B cell (primary cell): ENCODE measurements at places on chromosomes 5 and 9.

DNA sequence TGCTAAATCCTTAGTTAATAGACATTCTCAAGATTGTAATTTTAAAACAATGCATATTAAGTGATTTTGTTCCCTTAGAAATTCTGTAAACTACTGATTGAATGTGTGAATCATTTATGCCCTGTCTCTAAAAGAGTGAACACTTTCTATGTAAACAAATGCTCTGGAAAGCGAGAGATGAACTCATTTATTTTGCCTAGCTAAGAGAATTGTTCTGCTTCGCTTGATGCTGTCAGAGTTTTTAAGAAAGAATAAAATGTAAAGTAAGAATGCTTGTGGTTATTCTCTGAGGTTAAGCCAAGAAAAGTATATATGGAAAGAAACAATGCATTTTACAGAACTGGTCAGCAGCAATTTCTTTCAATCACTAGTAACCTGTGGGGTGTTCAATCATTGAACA lies 347.4 kb upstream of the NUDT12 start:
- DNase-seq, result no peak

- DNase-seq, result no peak
Observed at GRCh38 chr5:129770024-129770820, 22.3 kb downstream of the MINAR2 start.

GRCh38 chr9:68547417-68547816 lies 6.7 kb upstream of the TMEM252 start:
- peak; percentile 32 for DNase-seq

GRCh38 chr9:88710449-88710848 lies 175.5 kb downstream of the NXNL2 start:
- DNase-seq, result no peak

DNA sequence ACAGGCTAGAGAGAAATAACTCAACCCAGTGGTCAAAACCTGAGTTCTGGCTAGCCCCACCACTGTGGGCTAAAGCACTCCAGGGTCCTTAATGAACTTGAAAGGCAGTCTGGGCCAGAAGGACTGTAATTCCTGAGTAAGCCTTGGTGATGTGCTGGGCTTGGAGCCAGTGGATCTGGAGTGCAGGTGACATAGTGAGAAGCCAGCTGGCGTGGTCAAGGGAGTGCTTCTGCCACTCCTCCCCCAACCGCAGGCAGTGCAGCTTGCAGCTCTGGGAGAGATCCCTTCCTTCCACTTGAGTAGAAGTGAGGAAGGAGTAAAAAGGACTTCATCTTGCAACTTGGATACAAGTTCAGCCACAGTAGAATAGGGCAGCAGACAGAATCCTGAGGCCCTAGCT lies 424.0 kb downstream of the CDH18 start:
- no peak for DNase-seq

- peak; percentile 70 for DNase-seq
Observed at GRCh38 chr9:127979333-127980059, 1.3 kb downstream of the EEIG1 start.

GRCh38 chr5:1570975-1571374 lies 47.2 kb upstream of the LPCAT1 start:
- no peak for DNase-seq

DNA sequence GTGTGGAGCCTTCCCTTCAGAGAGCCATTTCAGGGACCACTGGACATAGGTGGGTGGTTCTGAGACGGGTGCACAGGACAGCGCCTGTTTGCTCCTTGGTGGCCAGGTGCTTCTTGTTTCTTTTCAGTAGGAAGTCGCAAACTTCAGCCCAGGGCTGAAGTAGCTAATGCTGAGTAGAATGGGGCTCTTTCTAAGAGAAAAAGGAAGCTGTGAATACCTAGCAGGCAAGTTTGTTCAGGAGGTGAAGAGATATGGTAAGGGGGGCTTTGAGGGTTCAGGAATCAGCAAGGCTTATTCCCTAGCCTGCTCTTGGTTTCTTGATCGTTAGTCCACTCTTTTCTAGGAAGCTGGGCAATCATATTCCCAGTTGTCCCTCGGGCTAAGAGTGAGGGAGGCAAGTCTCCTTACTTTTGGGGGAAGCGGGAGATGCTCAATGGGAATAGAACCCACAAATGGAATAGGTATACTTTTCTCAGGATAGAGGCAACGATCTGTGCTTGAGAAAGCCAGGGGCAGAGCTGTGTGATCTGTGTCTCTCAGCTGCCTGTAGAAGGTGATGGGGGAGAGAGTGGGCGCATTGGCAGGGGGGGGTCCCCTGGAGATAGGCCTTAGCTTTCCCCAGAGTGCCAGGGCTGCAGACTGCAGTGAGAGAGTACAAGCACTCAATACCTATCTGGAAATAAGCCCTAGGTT lies 1.9 kb upstream of the PURA start:
- peak; percentile 54 for DNase-seq

DNA sequence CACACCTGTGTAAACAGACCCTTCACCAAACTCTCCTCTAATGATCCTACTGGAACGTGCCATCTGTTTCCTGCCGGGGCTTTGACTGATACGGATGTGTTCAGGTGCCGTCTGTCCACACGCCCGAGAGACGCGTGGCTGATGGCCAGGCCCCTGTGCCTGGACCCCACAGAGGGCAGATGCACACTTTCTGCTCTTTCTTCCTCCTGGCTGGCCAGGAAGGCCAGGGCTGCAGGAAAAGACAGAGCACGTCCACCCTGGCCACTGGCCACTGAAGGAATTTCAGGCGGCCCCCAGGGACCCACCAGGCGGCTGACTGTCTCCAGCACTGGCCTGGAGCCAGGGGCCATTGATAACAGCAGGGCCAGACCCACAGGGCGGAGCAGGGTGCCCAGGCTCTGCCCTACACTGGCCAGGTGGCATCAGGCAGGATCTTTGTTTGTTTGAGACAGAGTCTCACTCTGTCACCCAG lies 3.6 kb upstream of the ENG start:
- DNase-seq, result no peak

DNA sequence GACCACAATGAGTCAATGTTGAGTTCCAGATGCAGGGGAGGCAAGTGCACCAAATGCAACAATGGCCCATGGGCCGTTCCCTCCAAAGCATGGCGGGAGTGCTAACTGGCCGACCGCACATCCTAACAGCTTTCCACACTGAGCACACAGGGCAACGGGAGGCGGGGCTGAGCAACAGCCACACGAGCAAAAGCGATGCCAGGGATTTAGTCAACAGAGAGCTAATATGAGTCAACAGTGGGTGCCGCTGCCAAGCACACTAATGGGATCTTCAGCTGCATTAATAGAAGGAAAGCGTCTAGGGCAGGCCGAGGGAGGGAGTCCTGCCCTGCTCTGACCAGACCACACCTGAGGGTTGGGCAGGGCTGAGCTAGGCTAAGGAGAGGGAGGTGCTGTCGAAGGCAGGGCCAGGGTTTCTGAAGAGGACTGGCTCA lies 4.6 kb downstream of the EPB41L4B start:
- DNase-seq, result no peak

DNA sequence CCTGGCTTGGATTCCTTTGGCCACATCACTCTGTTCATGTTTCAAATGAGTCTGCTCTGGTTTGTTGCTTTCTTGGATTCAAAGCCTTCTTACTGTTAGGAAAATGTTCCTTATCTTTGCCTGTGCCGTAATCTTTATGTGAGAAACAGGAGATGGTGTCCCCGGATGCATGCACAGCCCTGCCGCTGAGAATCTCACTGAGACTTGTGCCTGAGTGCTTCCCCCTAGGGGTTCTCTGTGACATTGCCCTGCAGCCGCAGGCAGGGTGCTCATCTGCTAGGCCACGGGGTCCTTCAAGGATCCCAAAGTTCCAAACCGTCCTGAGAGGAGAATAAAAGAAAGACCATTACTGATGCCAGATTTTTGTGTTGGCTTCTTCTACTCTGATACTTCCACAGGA lies 81.4 kb upstream of the ANKRD55 start:
- no peak for DNase-seq

DNA sequence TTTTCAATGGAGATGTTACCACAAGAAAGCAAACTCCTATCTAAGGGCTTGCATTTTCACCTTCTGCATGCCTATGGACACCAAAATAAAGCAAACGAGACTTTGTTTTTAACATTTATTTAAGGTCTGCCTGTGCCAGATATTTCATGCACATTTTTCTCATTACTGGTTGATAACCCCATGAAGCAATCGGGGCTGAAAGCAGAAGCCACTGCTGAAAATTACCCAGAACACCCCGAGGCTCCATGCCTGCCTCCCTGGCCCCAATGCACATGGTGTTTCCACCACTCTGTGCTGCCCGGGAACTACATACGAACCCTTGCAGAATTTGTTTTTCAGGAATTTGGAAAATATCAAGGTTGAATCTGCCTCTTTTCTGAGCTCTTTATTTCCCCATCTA lies 240.1 kb downstream of the NR2F1-AS1 start:
- no peak for DNase-seq

- DNase-seq, result no peak
Observed at GRCh38 chr9:109624896-109625295, 126.8 kb upstream of the PTPN3 start.

DNA sequence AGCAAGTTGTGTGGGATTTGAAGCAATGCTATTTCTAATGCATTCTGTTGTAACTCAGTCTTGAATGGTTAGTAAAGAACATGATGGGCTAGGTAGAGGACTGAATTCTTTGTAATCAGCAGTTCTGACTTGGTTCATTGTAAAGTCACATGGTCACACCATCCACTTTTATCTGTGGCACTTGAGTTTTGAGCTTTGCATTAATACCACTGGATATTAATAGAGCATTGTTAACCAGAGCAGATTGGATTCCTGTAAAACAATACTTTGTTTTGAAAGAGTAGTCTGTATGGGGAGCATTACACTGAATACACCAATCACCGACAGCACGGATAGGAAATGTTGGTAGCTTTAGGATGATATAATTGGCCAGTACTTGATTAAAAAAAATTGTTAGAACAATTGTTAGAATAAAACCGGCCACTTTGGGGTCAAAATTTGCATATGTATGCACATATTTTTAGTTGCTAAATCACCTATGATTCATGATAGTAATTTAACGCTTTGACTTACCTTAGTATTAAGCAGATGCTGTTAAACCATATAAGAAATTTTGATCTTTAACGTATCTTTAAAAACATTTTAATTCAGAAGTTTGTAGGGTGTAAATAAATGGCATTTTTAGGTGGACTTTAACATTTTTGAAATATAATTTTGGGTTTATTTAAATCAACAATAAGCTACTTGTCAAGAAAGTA lies 17.4 kb downstream of the SLC12A2 start:
- DNase-seq, result no peak

- DNase-seq, result no peak
Observed at GRCh38 chr5:135130261-135131215, 96.5 kb upstream of the PITX1 start.

DNA sequence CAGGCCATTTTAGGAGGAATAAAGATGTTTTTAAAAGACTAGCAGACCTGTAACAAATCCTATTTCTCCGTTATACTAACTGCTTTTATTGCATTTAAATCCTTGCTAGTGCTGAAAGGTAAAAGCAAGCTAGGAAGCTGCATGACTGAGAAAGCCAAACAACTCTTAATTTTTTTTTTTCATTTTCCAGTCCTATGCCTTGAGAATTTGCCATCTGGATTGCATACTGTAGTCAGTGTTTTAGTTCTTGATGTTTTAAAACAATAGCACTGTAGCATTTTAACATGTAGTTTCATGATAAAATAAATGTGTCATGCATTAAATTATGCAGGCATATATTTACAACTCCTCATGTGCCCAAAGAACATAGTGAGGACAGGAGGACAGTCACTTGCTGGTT lies 108.4 kb upstream of the FGF10 start:
- no peak for DNase-seq

GRCh38 chr9:134562146-134562849 lies 79.3 kb upstream of the COL5A1 start:
- no peak for DNase-seq

DNA sequence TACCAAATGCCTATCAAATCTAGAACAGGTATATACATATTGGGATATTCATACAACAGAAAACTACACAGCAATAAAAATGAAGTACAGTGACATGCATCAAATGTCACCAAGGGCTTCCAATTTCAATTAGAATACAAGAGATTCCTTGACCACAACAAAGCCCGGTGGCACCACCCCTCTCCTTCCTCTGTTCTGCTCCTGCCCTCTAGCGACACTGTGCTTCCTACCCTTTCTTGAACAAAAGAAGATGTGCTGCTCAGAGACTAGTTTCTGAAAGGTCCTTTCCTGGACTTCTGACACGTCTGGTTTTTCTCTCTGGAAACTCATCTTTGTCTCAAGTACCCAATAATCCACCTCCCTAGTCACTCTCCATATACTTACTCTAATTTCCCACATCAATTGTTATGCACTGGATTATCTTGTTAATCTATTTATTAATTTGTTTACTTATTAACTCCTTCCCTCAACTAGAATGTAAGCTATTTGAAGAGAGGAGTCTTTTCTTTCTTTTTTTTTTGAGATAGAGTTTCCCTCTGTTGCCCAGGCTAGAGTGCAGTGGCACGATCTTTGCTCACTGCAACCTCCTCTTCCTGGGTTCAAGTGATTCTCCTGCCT lies 70.4 kb upstream of the CTSV start:
- DNase-seq, result no peak

DNA sequence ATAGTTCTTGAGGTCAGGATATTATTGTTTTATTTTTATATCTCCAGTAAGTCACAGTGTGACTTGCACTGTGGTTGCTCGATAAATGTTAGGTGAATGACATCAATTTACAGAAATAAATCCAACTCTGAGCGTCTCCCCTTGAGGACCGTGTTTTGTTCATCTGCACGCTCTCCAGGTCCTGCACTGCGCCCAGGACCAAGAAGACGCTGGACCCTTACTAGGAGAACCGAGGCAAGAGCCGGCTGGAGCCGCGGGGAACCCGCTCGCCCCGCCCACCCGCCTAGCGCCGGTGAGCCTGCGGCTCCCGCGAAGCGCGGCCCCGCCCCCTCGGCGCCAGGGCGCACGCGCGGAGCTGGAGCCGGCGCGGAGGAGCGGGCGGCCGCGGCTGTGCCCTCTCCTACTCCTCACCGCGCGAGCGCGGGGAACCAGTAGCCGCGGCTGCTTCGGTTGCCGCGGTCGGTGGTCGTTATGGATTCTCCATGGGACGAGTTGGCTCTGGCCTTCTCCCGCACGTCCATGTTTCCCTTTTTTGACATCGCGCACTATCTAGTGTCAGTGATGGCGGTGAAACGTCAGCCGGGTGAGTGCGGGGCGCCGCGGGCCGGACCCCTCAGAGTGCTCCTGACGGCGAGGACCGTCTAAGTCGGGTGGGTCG lies at the start of gene TMEM38B:
TSS of gene TMEM38B (plus strand) at position 352 of the 658 bp plus-strand sequence. CDS start at position 472, 120 bp downstream.
- peak; percentile 90 for DNase-seq

- DNase-seq, result peak; percentile 59
Observed at GRCh38 chr9:89606049-89606623, 1.3 kb downstream of the GADD45G start.
